ENCODE measurements at places on chromosomes 7 and 10.

DNA sequence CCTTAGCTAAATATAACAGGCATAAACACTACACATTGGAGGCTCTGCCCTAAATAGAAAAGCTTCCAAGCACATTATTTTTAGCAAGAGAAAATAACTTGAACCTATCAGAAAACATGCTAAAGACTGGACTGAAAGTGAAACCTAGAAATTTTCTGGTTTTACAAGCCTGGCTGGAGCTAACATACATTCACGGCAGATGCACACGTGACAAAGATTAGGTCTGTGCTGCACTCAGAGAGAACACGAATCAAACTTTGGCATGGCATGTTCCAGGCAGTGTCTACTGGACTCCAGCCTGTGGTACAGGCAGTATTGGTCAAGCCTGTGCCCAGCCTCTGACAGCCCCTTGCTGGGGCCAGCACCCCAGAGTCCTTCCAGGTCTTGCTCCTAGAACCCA is 94.1 kb upstream of the PCBD1 start:
- DNase-seq: no peak

DNA sequence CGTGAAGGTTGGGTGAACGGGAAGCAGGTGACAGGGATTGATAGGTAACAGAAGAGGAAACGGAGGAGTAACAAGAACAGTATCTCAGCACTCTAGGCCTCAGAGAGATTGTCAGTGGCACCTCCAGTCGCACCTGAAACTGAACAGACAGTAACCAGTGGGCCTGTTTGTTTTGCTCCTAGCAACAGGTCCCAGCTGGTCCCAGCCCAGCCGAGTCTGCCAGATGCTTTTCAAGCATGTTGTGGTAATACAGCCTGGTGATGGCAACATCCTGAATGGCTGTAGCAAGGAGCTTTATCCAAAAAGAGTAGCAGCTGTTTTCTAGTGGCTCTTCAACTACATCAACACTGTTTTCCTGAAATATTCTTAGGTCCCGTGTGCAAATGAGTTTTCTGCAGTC is 4.7 kb downstream of the CACNB2 start:
- no peak for DNase-seq

GRCh38 chr7:80215734-80216133 is 81.1 kb downstream of the GNAI1 start:
- no peak for DNase-seq

GRCh38 chr7:2876031-2876731 is 32.1 kb upstream of the GNA12 start:
- no peak for DNase-seq

DNA sequence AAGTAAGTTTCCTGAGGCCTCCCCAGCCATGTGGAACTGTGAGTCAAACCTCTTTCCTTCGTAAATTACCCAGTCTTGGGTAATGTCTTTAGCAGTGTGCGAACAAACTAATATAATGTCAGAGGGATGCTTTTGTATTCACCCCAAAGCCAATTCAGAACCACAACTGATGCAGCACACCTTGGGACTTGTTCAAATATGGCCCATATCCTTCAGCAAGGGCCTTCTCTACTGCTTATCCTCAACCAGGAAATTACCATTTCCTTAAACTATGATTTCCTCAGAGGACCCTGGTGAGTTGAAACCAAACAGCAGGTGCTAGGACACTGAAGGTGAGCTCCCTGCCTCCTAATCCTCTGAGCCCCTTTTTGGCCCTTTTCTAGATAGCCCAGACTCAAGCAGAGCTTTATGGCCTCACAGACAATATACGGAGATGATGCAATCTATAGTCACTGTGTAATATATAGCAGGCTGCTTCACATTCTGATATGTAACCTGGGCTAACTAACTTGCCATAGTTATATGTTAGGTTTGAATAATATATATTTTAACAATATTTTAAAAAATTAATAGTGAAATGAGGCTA is 15.2 kb downstream of the SRI start:
- DNase-seq: no peak

GRCh38 chr7:130048906-130049305 is 2.3 kb downstream of the ZC3HC1 start:
- DNase-seq: no peak

DNA sequence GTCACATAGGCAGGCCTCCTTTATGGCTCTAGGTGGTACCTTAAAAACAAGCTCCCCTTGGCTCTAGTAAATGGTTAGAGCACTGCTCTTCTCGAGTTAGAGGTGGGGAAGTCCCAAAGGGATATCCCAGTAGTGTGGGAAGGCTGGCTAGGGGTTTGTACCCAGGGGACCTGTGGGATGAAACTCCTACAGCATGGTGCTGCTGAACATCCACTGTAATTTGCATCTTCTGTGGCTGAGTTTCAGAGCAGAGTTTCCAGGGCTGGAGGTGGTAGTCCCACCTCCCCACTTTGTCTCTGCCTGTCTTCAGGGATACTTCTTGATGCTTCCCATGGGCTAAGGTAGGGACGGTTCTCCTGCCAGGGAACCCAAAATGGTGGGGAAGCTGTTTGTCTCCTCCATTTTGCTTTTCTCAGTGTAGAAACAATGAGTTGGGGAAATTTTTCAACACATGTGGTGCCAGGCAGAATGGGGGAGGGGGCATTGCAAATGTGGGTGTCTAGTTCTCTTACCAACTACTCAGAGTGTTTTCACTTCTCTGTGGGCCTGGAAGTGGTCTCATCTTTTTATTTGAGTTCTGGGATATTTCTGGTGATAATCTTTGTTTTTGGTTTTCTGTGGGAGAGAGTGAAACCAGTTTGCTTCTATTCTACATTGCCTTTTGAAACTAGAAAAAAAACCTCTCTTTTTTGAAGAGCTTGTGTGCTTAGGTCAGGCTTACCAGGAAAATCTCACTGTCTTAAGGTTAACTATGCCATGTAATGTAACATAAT is 36.3 kb downstream of the SCART1 start:
- DNase-seq: no peak

- DNase-seq: no peak
These were observed 40.7 kb downstream of the GPRIN2 start for GRCh38 chr10:46515793-46516192.

- DNase-seq: no peak
These were observed 191.5 kb downstream of the REEP3 start for GRCh38 chr10:63712717-63713115.

DNA sequence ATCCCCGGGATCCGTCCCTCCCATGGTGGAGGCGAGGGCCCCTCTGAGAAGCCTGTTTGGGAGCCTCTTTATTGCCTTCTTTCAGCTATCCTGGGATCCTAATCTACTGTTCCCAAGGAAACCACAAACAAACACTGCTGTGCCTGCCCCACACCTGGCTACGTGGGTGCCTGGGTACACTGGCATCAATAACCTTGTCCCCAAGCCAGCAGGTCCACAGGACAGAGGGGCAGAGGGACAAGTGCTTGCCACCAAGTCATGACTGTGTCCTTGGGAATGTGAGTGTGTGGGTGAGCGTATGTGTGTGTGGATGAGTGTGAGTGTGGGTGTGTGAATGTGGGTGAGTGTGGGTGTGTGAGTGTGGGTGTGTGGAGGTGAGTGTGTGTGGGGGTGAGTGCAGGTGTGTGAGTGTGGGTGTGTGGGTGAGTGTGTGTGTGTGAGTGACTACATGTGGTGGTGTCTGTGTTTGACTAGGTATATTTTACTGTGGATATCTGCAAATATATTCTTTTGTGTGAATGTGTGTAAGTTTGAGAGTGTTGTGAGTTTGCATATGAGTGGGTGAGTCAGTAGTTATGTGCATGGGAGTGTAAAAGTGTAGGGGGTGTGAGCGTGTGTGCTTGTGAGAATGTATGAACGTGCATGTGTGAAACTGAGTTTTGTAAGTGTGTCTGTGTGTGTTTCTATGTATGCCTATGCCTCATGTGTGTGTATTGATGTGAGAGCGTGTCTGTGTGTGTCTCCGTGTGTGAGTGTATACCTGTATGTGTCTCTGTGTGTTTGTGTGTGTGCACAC is 96.1 kb downstream of the TNS3 start:
- no peak for DNase-seq

GRCh38 chr7:96997512-96998032 is 7.8 kb upstream of the DLX6 start:
- no peak for DNase-seq

- DNase-seq: no peak
These were observed 53.7 kb downstream of the SLC16A12 start for GRCh38 chr10:89481662-89482061.

DNA sequence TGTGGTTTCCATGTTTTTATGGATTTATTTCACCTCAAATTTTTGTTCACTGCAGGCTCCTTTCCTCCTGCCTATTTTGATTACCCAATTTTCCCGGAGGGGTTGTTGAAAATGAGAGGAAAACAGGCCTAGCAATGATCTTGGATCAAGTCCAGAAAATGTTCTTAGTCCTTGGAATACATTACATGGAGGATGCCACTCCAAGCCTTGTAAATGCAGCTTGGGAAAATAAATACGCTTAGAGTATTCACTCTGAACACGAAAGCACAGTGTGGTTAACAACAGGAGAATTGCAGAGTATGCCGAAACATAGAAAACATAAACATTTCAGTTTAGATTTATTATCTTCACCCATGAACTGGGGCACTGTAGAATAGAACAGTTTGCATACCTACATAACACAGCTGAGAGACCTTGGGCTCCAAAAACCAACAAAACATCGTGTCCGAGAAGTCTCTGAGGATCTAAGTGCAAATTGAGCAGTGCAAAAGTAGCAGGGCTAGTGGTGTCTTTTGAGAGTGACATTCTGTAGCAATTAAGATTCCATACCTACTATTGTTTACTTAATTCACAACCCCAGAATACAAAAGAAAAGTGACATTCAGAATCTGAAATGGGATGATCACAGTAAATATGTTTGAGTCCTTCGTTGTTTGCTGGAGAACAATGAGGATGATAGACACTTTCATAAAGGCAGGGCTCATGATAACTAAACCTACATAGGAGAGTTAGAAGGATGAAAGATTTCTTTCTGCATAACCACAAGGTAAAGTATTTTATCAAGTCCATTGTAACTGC is 7.6 kb upstream of the CD36 start:
- no peak for DNase-seq

- DNase-seq: no peak
These were observed 239.5 kb downstream of the PLXNA4 start for GRCh38 chr7:132336797-132337196.

GRCh38 chr10:80292607-80293239 is 3.3 kb upstream of the MAT1A start:
- no peak for DNase-seq

DNA sequence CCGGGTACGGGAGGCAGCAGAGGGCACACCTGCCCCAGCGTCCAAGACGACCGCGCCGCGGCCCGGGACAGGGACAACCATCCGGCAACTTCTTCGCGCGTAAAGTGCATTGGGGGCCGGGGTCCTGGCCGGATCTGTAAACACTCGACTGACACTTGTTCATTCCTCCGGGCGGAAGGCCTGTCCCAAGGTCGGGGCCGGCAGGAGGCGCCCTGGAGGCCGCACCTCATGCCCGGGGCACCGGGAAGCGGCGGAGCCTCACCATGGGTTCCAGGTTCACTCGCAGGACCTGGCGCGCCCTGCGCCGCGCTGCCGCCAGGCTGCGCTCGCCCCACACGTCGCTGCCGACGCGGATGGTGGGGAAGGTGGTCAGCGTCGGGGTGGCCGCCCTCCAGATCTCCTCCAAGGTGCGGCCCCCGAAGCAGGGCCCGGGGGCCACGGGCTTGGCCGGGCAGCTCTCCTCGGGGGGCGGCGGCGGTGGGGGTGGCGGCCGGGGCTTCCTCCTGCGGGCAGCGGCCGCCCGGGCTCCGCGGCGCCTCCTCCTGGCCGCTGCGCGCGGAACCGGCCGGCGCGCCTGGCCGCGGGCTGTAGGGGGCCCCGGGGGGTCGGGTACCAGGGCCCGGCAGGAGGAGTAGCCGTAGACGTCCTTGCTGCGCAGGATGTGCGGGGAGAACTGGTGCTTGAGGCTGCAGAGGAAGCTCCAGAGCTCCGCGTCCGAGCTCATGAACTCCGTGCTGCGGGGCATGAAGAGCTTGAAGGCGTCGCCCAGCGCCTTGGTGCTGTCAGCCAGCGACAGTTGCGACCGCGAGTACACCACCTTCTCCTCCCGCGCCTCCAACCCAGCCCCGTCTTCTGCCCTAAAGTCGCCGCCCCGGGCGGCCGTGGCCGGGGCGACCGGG is 746 bp downstream of the CCDC71L start:
- DNase-seq: peak; percentile 79

DNA sequence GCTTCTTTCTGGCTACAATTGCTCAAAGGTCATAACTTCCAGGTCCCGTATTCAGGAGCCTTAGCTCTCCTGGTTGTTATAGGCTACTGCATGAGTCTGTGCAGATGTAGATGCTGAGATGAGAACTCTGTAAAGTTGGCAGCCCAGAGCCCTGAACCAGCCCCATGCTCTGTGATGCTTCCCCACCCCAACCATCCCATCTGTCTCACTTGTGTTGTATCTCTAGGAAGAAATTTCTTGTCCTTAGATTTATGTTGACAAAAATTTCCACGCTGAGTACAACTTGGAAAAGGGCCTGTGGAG is 61.2 kb upstream of the EEPD1 start:
- DNase-seq: no peak

DNA sequence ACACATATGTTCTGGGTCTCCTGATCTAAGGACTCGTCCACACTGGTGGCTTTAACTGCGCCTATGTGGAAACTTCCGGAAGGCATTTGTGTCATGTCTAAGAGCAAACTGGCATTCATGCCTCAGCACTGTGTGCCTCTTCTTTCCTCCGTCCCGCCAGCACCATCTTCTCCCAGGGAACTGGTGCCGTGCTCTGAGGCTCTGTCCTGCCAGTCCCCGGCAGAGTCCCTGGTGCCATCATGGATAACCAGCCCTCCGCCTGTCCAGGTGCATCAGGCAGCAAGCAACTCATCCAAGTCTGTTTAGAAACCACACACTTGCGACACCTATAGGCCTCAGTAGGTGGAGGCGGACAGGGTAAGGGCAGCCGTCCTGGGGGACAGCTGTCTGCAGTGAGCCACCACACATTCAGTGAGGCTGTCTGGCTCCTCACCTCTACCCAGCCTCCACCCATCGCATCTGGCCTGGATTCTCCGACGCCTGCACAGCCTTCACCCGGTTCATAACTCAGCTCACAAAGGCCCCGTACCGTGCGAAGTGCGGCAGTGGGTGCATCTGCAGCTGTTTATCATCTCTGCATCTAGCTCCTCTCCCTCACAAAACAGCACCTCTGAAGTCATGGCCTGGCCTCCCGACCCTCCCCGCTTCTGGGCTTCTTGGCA is 162.7 kb downstream of the DIP2C start:
- no peak for DNase-seq

DNA sequence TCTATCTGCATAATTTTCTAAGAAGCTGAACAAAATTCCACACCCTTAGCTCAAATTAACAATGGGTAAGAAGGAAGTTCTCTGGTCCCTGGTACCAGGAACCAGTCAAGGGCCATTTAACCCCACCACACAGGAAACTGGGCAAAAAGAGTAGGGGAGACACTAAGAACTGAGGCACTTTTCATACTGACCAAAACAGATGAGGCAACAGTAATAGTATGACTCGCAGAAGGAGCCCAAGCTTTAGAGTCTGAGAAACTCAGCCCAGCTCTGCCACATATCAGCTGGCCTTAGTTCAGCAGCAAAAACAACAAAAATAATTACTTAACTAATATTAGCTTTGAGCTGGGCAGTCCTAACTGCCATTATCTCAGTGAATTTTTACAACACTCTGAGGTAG is 221.2 kb downstream of the FAM107B start:
- DNase-seq: no peak
